Cortex of kidney (tissue), 1 donor: ENCODE measurements at places on chromosomes 2 and 18.

- no peak for DNase-seq
Measured at GRCh38 chr2:118146315-118147283, 58.3 kb downstream of the INSIG2 start.

DNA sequence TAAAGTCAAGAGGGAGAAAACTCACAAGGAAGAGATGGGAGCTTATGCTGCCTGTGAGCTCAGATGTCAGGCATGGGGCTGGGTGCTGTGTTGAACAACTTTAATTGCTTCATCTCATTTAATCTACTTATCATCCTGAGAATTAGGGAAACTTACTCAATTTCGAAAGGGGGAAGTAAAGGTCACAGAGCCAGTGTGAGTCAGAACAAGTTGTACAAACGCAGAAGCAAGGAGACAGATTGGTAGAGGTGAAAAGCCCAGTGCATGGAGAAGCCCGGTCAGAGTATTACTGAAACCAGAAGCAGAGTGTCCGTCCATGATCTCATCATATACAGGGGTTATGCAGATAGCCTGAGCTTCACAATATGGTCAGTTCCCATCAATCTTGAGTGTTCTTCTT is 281.1 kb upstream of the POU3F3 start:
- DNase-seq = no peak

- no peak for DNase-seq
Measured at GRCh38 chr2:106113361-106113966, 80.6 kb downstream of the UXS1 start.

GRCh38 chr2:30710016-30710415 is 97.2 kb downstream of the CAPN13 start:
- no peak for DNase-seq

DNA sequence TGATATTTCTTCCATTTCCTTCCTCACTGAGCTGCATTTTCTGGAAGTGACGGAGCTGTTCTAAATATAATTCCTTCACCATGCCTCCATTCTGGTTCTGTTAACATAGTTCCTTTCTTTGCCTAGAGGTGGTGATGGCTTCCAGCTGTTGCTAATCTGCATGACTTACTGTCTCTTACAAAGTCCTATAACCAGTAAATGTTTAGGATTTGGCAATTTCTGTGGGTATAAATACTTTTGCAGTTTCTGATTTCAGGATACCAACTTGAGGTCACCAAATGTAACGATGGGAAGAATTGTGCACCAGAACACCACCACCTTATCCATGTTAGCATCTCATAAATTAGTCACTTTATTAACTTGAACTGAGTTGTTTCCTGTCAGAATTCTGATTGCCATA is 101.7 kb upstream of the FN1 start:
- no peak for DNase-seq

GRCh38 chr2:177395351-177396065 is 2.9 kb downstream of the AGPS start:
- DNase-seq = no peak

DNA sequence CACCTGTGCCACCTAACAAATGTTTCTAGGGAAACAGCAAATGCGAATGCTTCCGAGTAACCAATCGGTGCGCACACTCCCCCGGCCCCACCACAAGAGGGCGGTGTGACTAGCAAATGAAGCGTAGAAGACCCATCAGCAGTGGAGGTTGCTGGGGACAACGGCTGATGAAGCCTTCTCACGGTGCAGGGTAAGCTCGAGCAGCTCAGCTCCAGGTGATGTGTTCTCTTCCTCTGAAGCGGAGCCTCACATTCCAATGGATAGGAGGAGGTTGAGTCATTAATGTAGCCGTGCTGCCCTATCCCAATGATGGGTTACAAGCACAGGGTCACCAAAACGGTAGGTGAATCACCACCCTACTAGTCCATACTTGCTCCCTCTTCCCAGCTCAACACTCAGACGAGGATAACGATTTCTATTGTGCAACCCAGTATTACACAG is 127.6 kb upstream of the TWIST2 start:
- no peak for DNase-seq

GRCh38 chr2:20745924-20746555 is 76.9 kb downstream of the LDAH start:
- DNase-seq = no peak

- DNase-seq = no peak
Measured at GRCh38 chr2:175877845-175878544, 124.1 kb downstream of the LNPK start.

DNA sequence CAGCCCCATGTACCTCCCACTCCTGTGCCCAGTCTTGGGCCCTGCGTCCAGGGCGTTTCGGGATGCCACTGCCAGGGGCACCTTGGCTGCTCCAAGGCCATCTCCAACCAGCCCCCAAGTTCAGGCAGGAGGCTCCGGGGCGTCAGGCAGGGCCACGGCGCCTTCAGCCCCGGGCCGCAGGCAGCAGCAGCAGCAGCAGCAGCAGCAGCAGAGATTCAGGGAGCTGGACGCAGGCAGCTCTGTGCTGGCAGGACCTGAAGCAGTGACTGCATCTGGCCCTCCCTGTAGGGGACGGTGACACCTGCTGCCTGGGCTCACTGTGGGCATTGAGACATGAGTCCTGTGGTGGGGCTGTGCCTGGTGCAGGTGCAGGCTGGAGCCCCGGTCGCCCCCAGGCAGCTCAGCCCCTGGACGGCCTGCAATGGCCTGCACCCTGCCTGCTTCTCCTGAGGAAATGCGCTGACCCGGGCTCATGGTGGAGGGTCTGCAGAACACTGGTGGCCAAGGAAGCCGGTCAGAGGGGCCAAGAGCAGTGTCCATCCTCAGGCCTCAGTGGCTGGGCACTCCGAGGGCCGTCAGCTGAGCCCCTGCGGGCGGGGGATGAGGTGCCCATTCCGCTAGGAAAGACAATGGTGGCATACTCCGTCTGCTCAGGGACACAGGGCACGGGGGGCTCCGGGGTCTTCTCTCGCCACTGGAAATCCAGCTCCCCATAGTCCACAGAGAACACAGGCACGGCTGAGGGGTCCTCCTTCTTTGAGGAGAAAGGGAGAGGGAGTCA is 8.0 kb downstream of the PDCD1 start:
- DNase-seq = no peak

- no peak for DNase-seq
Measured at GRCh38 chr2:56034258-56034657, 110.7 kb upstream of the EFEMP1 start.

GRCh38 chr18:37339701-37340215 is 225.8 kb downstream of the CELF4 start:
- DNase-seq = no peak

DNA sequence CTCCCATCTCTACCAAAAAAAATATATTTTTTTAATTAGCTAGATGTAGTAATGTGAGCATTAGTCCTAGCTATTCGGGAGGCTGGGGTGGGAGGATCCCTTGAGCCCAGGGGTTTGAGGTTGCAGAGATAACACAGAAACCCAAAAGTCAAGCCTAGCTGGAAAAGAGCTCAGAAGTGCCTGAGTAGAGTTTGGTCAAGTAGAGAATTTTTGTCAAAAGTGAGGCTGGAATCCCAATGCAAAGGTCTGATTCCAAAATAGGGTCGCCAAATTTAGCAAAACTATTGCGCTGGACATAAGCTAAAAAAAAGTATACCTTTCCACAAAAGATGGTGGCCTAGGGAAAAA is 15.5 kb upstream of the MSH6 start:
- no peak for DNase-seq

DNA sequence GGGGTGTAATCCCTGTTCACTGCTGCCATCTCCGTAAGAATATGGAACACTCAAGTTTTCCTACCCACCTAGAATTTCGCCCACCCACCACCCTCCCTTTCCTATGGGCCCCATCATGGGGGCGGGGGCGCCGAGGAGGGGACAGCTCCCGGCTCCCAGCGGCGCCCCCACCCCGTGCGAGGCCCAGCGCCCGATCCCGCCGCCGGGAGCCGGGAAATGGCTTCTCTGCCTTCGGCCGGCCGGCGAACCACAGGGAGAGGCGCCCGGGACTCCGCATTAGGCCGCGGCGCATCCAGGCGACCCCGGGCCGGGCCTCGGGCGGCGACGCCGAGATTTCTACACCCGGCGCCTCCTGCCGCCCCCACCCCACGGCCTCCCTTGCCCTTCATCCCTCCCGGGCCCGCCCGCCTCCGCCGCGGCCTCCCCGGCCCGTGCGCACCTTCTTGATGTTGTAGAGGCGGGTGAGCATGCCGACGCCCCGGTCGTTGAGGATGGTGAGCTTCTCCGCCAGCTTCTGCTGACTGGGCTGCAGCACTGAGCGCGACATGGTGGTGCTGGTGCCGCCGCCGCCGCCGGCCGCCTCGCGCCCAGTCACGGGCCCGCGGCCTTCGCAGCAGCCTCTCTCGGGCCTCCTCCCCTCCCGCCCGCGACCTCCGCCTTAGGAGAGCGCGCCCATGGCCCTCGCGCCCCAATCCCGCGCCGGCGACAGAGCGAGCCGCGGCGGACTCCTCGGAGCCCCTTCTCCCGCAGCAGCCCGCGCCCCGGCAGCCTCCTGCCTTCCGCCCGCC is 510 bp downstream of the NCKAP1 start:
- peak; percentile 68 for DNase-seq

- no peak for DNase-seq
Measured at GRCh38 chr2:207935121-207935990, 90.0 kb downstream of the PLEKHM3 start.

DNA sequence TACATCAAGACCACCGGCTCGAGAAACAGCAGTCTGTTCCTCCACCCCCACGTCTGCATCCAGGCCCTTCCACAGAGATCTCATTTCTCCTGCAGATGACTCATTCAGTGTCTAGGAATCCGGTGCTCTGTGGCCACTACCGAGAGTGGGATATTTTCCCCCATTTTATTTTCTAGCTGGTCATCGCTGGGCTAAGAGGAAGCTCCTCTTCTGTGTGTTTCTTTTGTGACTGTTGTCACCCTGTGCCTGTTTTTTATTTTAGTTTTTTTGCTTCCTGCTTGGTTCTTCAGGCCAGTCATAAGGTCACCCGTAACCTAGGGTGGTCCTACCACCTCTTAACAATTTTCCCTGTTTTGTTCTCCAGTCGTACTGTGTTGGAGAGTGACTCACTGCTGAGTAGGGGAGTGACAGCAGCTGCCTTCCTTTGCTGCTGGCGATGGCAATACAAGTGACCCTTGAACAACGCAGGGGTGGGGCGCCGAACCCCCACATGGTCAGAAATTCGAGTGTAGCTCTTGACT is 6.7 kb downstream of the RAMP1 start:
- DNase-seq = no peak

- no peak for DNase-seq
Measured at GRCh38 chr18:3869848-3870247, 419.9 kb downstream of the TGIF1 start.

GRCh38 chr18:62987859-62988258 is 272.5 kb downstream of the PHLPP1 start:
- DNase-seq = no peak

- no peak for DNase-seq
Measured at GRCh38 chr2:174376967-174377366, 18.6 kb upstream of the SCRN3 start.

DNA sequence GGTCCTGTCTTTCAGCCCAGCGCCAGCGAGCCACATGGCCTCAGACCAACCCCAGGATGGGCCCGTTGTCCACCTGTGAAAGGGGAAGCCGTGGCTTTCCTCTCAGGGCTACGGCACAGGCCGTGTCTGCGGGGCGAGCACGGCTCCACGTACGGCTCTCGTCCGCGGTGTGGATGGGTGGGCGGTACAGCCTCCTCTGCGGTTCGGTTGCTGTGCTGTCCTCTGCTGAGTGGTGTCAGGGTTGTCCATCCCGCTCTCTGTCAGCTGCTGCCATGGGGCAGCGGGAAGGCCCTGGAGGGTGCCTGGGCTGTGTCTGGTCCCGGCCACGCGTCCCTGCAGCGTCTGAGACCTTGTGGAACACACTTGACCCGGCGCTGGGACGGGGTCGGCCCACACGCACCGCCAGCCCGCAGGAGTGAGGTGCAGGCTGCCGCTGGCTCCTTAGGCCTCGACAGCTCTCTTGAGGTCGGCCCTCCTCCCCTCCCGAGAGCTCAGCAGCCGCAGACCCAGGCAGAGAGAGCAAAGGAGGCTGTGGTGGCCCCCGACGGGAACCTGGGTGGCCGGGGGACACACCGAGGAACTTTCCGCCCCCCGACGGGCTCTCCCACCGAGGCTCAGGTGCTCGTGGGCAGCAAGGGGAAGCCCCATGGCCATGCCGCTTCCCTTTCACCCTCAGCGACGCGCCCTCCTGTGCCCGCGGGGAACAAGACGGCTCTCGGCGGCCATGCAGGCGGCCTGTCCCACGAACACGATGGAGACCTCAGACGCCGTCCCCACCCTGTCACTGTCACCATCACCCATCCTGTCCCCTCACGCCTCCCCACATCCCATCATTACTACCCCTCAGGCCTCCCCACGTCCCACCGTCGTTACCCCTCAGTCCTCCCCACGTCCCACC is 128.7 kb downstream of the NFATC1 start:
- no peak for DNase-seq

DNA sequence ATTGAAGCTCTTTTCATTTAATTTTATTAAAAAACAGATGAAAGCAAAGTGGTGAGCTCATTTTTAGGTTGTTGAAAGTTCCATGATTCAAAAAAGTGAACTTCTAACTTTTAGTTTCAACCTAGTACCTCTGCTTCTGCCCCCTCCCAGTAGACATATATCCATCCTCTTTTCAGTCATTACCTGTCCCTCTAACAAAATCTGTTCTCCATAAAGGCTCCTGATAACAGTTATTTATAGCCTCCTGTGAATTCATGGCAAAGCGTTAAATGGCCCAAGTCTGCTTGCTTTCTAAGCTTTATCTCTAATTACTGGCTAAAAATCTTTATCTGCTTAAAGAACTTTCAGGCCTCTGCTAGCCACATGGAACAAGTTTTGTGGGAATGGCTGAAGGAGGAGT is 148.1 kb downstream of the TTC27 start:
- no peak for DNase-seq

DNA sequence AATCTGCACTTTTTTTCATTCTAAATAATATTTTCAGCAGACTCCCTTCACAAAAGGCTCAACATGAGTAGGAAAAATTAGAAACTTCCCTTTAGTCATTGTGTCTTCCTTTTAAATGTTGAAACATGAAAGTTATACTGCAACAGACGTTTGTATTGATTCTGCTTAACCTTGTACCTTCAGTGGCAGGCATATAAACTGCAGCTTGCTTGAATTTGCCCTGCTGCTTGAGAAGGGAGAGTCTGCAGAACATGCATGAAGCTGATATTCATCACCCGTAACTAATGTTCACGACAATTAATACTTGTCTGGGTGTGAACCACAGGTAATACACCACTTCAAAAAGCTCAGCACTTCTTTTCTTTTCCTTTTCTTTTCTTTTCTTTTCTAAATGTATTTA is 294.7 kb upstream of the LRP1B start:
- no peak for DNase-seq

GRCh38 chr18:39990540-39990939 is 1964.5 kb upstream of the PIK3C3 start:
- no peak for DNase-seq
